ENCODE measurements at places on chromosomes 5 and 9.
A peak's percentile ranks its signal among the peaks of the same experiment; 100 is the strongest.

- no peak for DNase-seq
Measured at GRCh38 chr5:137842296-137842695, 25.4 kb upstream of the MYOT start.

DNA sequence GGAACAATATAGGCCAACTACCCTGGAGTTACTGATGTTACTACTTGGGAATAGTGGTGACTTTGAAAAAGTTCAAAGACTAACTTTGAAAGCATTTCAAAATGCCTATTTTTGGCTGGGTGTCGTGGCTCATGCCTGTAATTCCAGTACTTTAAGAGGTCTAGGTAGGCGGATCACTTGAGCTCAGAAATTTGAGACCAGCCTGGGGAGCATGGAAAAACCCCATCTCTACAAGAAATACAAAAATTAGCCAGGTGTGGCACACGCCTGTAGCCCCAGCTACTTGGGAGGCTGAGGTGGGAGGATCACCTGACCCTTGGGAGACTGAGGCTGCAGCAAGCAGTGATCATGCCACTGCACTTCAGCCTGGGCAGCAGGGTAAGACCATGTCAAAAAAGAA is 105.3 kb downstream of the ARRDC3 start:
- DNase-seq = no peak

DNA sequence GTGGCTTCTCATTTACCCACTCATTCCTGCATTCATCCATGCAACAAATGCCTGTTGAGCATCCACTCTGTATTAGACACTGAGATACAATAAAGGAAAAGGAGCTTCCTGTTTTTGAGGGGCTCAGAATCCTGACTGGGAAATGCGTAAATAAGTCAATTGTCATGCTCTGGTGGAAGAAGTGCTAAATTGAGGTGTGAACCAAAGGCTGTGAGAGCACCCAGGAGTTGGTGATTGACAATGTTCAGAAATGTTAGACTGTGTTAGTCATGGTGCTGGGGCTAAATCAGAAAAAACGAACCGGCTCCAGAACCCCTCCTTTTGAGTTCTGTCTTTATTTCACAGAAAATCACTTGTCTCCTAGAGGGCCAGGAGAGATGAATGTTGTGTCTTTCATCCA is 558.6 kb upstream of the SGCD start:
- no peak for DNase-seq

- peak; percentile 40 for DNase-seq
Measured at GRCh38 chr9:7536310-7536939, 263.2 kb downstream of the DMAC1 start.

GRCh38 chr5:76927961-76928360 is 24.9 kb upstream of the CRHBP start:
- no peak for DNase-seq

GRCh38 chr5:1735320-1735970 is 64.2 kb downstream of the MRPL36 start:
- DNase-seq = no peak

- DNase-seq = no peak
Measured at GRCh38 chr9:111900151-111900857, 3.7 kb downstream of the UGCG start.

GRCh38 chr5:159052401-159053011 is 47.2 kb downstream of the EBF1 start:
- DNase-seq = no peak

- no peak for DNase-seq
Measured at GRCh38 chr5:151097820-151098767, 17.3 kb upstream of the TNIP1 start.

- no peak for DNase-seq
Measured at GRCh38 chr5:152619756-152620155, 214.7 kb upstream of the NMUR2 start.

- no peak for DNase-seq
Measured at GRCh38 chr9:74205056-74205455, 292.1 kb upstream of the RORB start.

DNA sequence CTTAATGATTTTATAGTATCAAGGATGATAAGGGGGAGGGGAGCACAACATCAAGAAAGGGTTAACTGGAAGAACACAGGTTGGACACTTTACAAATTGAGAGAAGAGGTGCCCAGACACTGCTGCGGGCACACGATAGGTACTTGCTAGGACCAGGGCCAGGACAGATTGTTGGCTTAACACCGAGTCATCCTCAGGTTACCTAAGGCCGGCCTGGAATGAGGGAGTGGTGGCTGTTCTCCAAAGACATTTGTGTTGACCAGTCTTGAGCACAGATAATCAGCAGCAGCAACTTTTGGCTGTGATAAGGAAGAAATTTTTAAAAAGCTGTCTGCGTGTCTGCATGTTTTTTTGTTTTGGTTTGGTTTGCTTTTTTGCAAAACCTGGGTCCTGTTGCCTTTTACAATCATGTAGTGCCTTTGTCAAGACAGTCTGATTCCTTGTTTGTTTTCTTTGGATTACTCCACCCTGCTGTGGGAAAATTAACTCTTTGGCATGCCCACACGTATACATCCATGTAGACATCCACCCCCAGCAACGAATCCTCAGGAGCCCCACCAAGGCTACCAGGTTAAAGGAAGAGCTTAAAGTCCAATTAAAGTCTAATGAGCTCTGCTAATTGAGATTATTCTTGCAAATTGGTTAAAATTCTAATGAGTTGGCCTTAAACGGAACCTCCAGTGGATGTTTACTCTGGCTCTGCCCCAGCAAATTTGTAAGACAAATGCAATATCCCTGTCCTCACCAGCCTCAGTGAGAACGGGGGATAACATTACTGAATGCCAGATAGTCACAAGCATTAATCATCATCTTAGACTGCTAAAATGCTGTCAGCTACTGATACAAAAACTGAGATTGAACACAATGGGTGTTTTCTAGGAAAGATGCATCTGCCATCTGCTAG is 382.3 kb downstream of the ACTL7B start:
- DNase-seq = peak; percentile 78

- DNase-seq = no peak
Measured at GRCh38 chr9:23586906-23587305, 239.1 kb downstream of the ELAVL2 start.

DNA sequence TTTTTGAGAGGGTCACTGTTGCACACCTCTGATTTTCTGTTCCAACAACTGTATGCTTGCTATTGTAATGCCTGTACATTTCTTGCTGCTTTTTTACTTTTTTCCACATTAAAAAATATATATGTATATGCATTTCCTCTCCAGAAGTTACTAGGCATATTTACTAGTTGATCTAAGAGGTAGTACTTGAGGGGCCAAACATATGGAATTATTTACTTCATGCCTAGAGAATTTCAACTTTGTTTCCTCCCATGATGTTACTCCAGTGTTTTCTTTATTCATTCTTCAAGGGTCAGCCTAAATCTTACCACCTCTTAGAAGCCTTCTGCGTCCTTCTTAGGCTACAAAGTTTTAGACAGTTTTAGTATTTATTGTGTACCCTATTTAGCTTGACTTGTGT is 122.7 kb downstream of the NMUR2 start:
- no peak for DNase-seq

DNA sequence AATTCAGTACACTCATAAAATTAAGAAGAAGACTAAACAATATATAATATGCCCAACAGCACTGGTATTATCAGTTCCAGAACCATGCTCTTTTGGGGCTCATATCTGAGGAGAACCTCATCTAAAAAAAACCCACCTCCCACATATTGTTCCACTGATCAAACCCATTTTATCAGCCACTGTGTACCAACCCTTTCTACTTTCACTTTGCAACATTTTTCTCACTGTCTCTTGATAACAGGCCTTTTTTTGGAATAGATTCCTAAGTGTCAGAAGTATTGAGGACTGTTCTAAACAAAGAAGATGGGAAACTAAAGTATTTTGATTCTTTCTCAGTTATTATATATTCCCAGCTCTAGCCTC is 173.2 kb downstream of the GABRB2 start:
- no peak for DNase-seq

DNA sequence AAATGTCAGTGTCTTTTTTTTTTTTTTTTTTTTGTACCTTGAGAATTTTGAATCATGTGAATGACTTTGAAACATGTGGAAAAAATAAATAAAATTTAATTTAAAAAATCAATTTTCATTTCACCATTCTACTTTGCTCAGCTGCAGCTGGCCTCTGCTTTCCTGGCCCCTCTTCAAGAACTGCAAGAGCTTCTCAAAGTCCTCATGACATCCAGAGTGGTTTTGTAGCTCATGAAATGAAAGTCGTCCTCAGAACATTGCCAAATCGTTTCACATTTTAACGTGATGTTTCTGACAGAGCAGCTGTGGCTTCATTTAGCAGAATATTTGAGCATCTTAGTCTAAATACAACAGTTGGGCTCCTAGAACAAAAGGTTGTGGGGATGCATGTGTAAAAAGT is 47.9 kb upstream of the TMEM215 start:
- no peak for DNase-seq

DNA sequence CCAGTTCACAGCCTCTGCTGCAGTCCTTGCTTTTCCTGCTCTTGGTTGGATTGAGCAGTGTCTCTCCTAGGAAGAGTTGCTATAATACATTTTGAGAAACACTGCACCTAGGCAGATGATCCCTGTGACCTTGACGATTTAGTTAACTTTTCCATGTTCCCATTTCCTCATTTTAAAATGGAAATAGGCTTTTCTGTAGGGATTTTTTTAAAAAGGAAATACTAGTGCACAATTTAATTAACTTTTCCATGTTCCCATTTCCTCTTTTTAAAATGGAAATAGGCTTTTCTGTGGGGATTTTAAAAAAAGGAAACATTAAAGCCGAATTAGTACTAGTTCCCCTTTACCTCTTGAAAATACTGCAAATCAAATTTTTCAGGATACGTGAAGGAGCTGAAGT is 4.7 kb downstream of the ATP6V0E1 start:
- no peak for DNase-seq

GRCh38 chr5:147472664-147473475 is 37.0 kb downstream of the DPYSL3 start:
- no peak for DNase-seq

- no peak for DNase-seq
Measured at GRCh38 chr9:97668485-97668884, 28.7 kb downstream of the XPA start.

- DNase-seq = peak; percentile 57
Measured at GRCh38 chr9:3865141-3865772, 339.5 kb upstream of the RFX3 start.

- no peak for DNase-seq
Measured at GRCh38 chr9:128335161-128335560, 5.2 kb upstream of the SLC27A4 start.

DNA sequence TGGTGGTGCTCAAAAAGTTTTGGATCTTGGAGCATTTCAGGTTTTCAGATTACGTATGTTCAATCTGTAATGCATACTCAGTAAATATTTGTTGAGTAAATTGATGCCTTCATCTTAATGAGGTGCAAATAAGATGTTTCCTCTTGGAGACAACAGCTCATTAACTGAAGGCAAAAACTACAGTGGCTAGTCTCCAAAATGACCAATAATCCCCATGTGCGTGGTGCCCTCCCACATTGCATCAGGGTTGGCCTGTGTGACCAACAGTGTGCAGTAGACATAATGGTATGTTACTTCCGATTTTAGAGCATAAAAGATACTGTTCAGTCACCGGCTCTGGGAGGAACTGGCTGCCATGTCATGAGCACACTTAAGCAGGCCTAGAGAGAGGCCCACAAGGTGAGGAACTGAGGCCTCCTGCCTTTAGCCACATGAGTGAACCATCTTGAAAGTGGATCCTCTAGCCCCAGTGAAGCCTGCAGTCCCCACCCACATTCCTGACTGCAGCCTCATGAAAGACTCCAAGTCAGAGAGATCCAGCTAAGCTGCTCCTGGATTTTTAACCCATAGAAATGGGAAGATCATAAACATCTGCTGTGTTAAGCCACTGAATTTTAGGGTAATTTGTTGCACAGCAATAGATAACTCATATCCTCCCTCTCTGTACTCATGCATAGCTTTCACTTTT is 55.7 kb downstream of the LIFR start:
- peak; percentile 80 for DNase-seq

- DNase-seq = no peak
Measured at GRCh38 chr9:110908894-110909293, 129.4 kb downstream of the LPAR1 start.

- peak; percentile 13 for DNase-seq
Measured at GRCh38 chr5:141420855-141421488, at the start of gene PCDHGA11. Gene PCDHGA11, plus strand, starts transcription at chr5:141421051. Its CDS starts 177 bp downstream, at chr5:141421228.

DNA sequence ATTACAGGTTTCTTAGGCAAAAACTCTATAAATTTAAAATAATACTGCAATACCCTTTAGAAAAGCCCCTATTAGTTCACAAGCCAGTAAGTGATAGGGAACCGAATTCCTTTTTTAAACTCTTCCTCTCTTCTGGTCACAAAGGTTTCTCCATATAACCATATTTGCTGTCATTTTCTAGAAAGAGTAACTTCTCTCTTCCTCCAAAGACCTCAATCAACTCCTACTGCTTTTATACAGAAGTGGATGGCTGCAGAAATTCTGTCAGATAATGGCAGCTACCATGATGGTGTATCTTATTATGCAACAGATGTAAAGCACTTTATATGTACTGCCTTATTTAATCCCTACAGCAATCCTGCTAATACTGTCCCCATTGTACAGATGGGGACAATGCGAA is 6.2 kb downstream of the TUT7 start:
- no peak for DNase-seq

- peak; percentile 79 for DNase-seq
Measured at GRCh38 chr9:34651876-34652601, at the start of gene IL11RA. Gene IL11RA, plus strand, starts transcription at chr9:34652185. Its CDS starts 3,033 bp downstream, at chr9:34655218.

DNA sequence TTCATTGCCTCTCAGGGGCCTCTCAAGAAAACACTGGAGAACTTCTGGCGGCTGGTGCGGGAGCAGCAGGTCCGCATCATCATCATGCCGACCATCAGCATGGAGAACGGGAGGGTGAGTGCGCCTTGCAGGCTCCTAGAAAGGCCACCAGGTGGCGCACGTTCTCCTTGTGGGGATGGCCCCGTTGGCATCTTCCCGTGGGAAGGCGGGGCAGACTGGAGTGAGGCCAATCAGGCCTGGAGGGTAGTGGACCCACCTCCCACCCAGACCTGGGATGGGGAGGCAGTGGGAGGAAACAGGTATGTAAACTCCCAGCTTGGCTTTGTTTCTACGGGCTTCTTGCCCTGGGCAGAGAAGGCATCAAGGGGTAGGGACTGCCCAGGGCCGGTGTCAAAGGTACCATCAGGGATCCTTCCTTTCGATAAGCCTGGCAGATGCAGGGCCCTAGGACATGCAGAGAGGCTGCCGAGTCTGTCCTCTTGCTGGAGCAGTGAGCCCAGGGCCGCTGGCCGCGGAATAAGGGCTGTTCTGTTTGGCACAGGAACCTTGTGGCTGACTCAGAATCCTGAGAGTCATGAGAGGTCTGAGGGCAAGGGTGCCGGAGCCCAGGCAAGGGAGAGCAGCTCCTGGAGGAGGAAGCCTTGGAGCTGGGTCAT is 18.9 kb upstream of the SPTLC1 start:
- DNase-seq = peak; percentile 69

DNA sequence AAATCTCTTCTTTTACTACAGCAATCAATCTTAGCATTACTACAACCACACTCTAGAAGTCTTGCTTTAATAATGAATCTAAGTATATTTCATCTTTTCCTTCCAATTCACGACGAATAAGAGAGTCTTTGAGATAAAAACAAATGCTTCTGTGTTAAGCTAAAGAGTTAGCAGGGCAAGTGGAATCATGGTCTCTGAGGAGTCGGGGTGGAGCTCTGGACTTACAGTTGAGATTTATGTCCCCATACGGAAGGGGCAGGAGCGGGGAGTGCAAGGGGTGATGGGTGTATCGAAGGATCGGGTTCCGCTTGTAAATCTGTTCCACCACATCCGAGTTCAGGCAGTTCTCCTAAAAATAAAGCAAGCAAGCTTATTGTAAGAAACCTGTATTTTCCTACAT is 59.0 kb upstream of the RETREG1 start:
- no peak for DNase-seq

Measured in HCEC 1CT (cell line).